ENCODE measurements at places on chromosomes 6 and 20. TPM values are rescaled to one million over a fixed set of nuclear protein-coding genes. Genes with fewer than 3 reads are reported as not detected.

The TPX2 gene
- 9.9 TPM for total RNA-seq

The WFDC6 gene
- total RNA-seq: not detected

The BHLHE23 gene
- total RNA-seq: not detected

The NRSN1 gene
- total RNA-seq: not detected

The MAS1 gene
- not detected for total RNA-seq

The HDGFL1 gene
- not detected for total RNA-seq

The NFATC2 gene
- total RNA-seq: 51.4 TPM

The CFB gene
- total RNA-seq: 1.4 TPM

The NAA20 gene
- 118 TPM for total RNA-seq

The SPDEF gene
- 0.13 TPM for total RNA-seq

The PRL gene
- not detected for total RNA-seq

The OR2J3 gene
- not detected for total RNA-seq

The MUC21 gene
- not detected for total RNA-seq

The ARMH2 gene
- not detected for total RNA-seq

The SEMG1 gene
- total RNA-seq: not detected

The FOXA2 gene
- not detected for total RNA-seq

The ROS1 gene
- 0.03 TPM for total RNA-seq

The PCNA gene
- total RNA-seq: 411 TPM

The SLC17A5 gene
- total RNA-seq: 2.8 TPM

The DAAM2 gene
- 0.05 TPM for total RNA-seq

The RAB23 gene
- total RNA-seq: 1.5 TPM

The MRS2 gene
- 23.6 TPM for total RNA-seq

The CEBPB gene
- total RNA-seq: 35.2 TPM

The MCCD1 gene
- total RNA-seq: not detected

The ZFP57 gene
- not detected for total RNA-seq

The POM121L2 gene
- total RNA-seq: not detected

The RIPPLY2 gene
- total RNA-seq: not detected

The LPA gene
- total RNA-seq: 0.11 TPM

The COL19A1 gene
- 0.35 TPM for total RNA-seq

The WFDC5 gene
- total RNA-seq: not detected

The AIF1 gene
- 18.5 TPM for total RNA-seq

The B3GAT2 gene
- 0.08 TPM for total RNA-seq

The LHFPL5 gene
- total RNA-seq: not detected

The KIAA1755 gene
- total RNA-seq: not detected

The CD83 gene
- 49.8 TPM for total RNA-seq

The HAO1 gene
- total RNA-seq: not detected
